Peyer's patch (tissue), 4 donors: ENCODE measurements at places on chromosomes 2 and 18. TPM values are rescaled to one million over a fixed set of nuclear protein-coding genes. Genes with fewer than 3 reads are reported as not detected.

Gene NPPC
- not detected for total RNA-seq

Gene PRSS56
- not detected for total RNA-seq

Gene FBXO15
- not detected for total RNA-seq

Gene TTN
- total RNA-seq = 7.6 TPM

- no peaks in the 10 kb centered on the region for H3K27me3 ChIP-seq
- DNase-seq = no peak
- no peak overlapping the region for H3K4me3 ChIP-seq
- no peak overlapping the region for H3K27ac ChIP-seq
- no peaks in the 10 kb centered on the region for H3K36me3 ChIP-seq
Measured at GRCh38 chr2:128354161-128354560, 35.5 kb upstream of the HS6ST1 start.

DNA sequence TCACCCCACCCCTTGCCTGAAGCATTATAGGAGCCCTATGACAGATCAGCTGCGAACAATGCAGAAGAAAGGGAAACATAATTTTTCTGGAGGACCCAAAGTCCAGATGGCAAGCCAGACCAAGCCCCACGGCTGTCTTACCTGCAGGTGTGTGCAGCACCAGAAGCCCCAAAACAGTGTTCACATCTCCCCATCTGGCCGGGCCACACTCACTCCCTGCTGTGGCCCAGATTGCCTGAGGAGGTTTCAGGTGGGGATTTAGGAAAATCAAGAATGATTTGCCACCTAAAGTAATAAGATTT, 11.7 kb upstream of the STK17B start:
- H3K4me3 ChIP-seq = no peak overlapping the region
- H3K36me3 ChIP-seq = no peaks in the 10 kb centered on the region
- peak overlapping the region; percentile 21 for H3K27ac ChIP-seq
- H3K27me3 ChIP-seq = no peaks in the 10 kb centered on the region
- DNase-seq = no peak
- H3K4me1 ChIP-seq = peaks cover 16% of the 10 kb centered on the region

Gene GKN1
- not detected for total RNA-seq

Gene SCN7A
- 2.8 TPM for total RNA-seq

Gene ME2
- 147 TPM for total RNA-seq
